AG04450 (cell line): ENCODE measurements at places on chromosomes 16 and 17.

DNA sequence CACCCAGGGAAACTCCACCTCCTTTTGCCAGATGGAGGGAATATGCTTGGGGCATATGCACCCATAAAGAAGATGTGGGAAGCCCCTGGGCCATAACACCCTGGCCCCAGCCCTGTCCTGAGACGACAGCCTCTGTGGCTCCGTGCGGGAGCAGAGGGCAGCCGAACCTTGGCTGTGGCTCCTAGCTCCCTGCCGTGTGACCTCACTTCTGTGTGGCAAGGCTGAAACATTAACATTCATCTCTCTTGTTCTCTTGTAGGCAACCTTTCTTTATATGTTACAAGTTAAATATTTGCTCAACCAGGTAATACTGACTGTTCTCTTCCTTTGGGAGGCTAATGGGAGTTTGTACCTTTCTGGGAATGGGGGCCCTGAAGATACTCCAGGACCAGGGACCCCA lies 17.5 kb downstream of the SLC47A1 start:
- no peak for DNase-seq

- no peak for DNase-seq
Observed at GRCh38 chr17:69477204-69477902, 62.9 kb downstream of the MAP2K6 start.

- no peak for DNase-seq
Observed at GRCh38 chr16:2836646-2837508, 6.8 kb downstream of the ZG16B start.

- no peak for DNase-seq
Observed at GRCh38 chr16:89377453-89377848, 112.9 kb downstream of the ANKRD11 start.

DNA sequence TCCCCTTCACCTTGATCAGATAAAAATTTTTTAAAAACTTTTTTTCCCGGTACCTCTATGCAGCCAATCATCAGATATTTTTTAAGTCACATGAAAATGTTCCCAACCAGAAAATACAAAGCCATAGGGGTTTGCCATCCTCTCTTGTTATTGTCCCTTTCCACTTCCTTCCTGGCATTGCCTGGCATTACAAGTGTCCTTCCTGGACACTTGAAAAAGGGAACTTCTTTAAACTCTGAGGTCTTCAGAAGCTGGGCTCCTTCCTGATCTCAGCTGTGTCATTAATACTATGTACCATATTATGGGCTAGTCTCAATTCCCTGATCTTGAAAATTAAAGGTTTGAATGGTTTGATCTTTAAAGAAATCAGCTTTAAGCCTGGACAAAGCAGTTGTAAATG lies 64.9 kb downstream of the TEX14 start:
- DNase-seq: no peak

GRCh38 chr16:87264634-87265033 lies 52.6 kb downstream of the C16orf95 start:
- no peak for DNase-seq

DNA sequence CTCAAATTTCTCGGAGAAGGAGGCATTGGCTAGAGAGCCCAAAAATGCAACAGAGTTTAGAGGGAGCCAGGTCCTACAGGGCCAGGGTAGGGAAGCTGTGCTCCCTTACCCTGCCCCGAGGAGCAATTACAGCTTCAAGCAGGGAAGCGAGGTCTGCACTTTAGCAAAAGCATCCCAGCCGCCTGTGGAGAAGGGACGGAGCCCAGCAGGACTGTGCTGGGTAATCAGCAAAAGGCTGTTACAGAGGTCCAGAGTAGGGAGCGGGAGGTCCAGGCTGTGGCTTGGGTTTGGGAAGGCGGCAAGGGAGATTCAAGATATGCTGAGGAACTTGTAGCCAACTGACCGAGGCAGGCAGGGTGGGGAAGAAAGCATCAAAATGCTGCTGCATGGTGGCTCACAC lies 162.6 kb downstream of the TMEM132E start:
- no peak for DNase-seq

- no peak for DNase-seq
Observed at GRCh38 chr16:67668495-67669157, 2.0 kb downstream of the C16orf86 start.

DNA sequence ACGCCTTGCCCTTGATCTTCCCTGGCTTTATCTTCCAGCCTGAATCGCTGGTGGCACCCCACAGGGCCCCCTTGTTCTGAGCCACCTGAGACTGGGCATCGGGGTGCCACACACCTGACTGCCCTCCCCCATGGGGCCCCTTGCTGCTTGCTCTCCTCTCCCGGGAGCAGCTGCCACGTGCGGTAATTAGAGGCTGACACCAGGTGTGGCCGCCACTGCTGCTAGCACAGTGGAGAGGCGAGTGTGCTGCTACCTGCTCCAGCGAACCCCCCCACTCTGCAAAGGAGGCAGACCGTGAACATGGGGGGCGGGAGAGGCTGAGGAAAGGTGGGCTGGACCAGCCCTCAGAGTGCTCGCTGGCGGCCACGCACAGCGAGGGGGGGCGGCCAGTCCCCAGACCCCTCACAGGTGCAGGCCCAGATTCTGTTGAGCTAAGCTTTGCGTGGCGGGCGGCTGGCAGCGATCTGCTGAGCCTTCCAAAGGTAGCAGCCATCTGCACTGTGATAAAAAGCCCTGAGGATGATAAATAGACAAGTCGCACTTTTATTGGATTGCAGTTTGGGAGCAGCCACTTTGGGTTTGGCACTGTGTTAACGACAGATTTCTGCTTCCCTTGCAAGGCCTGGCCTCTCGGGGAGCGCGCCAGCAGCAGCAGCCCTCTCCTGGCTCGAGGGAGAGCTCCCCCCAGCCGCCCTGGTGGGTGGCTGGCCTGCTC lies 167.9 kb upstream of the GSE1 start:
- no peak for DNase-seq

- no peak for DNase-seq
Observed at GRCh38 chr17:29574732-29575510, 6.4 kb downstream of the TP53I13 start.

DNA sequence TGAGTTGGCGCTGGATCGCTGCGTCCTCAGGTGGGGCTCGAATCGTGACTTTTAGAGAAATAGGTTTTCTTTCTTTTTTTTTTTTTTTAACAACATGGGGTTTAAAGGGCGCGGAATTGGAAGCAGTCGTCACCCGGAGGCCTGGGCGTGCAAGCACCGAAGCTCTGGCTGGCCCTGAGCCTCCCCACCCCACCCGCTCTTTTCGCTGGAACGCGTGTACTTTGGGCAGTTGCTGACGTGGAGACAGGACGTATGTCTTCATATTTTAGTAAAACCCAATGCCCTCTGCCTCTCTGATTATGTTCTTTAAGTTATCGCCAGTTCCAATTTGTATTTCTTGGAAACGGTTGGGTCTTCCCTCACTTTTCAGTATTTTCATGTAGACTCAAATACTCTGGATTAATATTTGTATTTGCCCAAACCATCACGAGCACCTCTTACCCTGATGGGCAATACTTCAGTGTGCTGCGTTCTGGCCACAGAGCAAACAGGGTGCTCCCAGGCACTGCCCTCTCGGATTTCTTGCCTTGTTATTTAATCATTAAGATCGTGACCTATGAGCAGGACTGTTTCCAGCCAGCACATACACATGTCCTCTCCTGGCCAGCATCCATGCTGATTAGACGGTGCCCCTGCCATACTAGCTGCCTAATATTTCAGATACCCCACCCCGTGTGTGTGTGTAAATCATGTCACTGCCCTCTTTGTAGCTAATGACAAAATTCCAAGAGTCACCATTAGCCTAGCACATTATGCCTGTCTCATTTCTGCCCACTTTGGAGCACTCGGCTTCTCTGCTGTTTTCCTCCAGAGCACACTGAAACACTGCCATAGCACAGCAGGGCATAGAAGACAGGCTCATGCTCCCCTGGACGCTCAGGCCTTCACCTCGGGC lies 805 bp upstream of the C16orf95 start:
- DNase-seq: peak; percentile 24

GRCh38 chr17:75364078-75364477 lies 41.4 kb downstream of the GRB2 start:
- DNase-seq: peak; percentile 48

DNA sequence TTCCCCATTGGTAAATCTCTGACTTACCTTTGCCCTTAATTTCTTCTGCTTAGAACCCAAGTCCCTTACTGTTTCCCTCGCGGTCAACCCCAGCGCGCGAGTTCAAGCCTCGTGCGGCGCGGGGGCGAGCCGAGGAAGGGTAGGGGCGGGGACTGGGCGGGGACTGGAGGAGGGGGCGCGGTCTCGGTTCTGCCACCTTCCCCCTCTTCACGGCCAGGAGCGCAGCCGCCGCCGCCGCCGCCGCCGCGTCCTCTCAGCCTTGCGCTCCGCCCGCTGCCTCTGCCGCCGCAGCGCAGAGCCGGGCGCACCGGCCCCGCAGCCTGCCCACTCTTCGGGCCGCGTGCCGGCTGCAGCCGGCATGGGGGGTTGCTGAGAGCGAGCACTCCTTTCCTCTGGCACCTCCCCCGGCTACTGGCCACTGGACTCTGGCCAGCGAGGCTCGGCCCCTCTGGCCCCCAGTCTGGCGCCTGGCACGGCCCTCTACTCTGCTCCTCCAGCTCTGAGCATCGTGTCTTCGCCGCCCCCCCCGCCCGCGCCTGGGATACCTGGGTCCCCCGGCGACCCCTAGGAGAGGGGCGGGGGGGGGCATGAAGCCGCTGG lies at the start of gene RAPGEFL1:
Gene RAPGEFL1, plus strand, starts transcription at position 196 of the 600 bp plus-strand sequence. Its CDS starts 392 bp downstream, at position 588.
- DNase-seq: no peak

- no peak for DNase-seq
Observed at GRCh38 chr17:61088556-61088955, 311.1 kb upstream of the TBX2 start.

GRCh38 chr17:73228748-73229236 lies 32.9 kb downstream of the CPSF4L start:
- peak; percentile 69 for DNase-seq

GRCh38 chr17:5133311-5133710 lies 17.5 kb downstream of the USP6 start:
- no peak for DNase-seq

DNA sequence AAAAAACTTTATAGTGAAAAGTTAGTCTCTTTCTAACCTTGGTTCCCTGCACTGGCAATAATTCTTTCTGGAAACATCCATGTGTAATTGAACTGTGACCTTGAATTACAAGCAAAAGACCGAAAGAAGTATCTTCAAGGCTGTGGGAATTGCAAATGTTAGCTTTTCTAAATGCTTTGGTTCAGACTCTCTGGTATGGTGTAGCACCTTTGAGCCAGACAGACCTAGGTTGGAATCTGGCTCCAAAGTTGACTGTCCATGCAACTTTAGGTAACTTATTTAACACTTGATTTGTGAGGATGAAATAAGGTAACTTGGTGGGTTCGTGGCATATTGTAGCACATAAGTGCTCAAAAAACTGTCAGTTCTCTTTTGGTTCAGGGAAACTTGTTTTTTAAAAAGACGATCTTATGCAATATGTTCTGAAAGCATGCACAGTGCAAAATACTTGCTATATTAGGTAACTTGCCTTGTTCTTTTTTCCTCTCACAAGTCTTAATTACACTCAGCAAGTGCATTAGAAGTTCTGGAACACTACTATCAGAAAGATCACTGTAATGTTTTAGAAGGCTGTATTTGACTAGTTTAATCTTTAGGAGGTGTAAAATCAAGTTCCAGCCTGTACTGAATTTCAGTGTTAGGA lies 46.3 kb downstream of the TANGO6 start:
- DNase-seq: no peak

GRCh38 chr17:46212634-46213435 lies 19.6 kb upstream of the KANSL1 start:
- DNase-seq: peak; percentile 54

GRCh38 chr17:80633207-80633606 lies 88.6 kb downstream of the RPTOR start:
- no peak for DNase-seq

DNA sequence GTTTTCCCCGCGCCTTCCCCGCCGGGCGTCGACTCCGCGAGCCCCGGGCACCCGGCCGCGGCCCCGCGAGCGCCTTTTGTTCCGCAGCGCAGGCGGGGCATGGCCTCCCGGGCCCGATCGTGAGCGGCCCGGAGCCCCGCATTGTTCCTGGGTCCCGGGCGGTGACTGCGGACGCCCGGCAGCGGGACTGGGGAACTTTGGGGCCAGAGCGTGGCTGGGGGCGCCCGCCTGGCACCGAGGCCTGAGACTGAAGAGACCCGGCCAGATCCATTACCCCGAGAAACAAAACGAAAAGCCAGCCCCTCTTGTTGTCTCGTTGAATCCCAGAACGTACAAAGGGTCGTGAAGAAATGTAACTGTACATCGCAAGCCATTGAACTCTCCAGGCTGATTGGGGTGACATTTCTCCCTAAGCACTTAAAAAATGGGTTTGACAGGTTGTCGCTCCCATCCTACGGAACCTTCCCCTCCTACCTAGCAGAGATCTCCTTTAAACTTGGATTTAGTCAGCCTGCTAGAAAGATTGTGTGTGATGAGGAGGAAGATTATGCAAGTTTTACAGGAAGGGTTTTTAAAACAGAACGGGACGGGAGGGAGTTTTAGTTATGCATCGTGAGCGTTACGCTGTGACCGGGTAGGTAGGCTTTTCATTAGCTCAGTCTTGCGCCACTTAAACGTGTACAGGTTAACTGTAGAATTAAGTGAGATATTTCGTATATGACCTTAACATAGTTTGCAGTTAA lies 825 bp downstream of the METTL9 start:
- no peak for DNase-seq

DNA sequence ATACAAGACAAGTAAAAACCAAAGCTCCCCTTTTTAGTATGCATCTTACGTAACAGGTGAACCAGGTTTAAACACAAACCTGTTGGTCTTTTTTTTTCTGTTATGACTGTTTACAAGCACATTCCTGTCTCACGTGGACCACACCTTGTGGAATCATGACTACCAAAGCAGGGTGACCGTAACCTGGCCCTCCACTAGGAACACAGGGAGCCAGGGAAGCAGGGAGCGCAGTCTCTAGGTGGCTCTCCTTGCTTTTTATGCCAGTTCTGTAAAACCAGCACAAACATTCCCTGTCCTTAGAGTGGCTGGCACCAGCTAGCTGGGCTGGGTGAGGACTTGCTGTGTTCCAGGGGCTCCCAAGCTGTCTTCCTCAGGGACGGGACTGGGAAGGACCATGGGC lies 44.1 kb downstream of the DDX19A start:
- DNase-seq: no peak

DNA sequence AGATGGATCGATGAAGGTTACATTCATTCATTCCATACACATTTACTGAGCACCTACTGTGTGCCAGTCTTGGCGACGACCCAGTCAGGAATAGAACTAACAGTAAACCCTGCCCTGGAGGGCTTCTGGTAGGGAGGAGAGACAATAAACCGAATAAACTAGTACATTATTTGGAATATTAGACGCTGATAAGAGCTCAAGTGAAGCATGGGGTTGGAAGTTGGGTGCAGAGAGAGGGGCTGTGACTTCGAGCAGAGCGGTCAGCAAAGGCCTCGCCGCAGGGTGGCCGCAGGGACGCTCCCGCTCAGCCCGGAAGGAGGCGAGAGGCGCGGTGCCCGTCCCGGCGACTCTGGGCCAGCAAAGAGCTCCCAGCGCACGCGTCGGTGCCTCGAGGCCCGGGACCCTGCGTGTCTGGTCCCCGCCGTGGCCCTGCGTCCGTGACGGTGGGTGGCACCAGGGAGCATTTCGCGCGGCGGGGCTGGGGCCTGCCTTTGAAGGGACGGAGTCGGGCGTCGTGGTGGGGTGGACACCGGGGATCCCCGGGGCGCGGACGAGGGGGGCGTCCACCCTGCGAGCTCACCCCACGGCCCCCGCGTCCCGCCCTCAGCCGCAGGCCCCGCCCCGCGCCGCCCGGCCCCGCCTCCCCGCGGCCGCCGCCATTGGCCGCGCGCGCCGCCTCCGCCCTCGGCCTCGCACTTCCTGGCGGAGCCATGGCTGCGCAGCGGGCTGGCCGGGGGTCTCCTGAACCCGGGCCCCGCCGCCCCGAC lies at the start of gene KLHL36:
Gene KLHL36, plus strand, starts transcription at position 684 of the 767 bp plus-strand sequence. CDS start 2,357 bp downstream, outside the sequence.
- DNase-seq: no peak

- DNase-seq: no peak
Observed at GRCh38 chr17:52158450-52159042, at the start of gene CA10. TSS of gene CA10 (minus strand) at chr17:52158714.

- no peak for DNase-seq
Observed at GRCh38 chr17:45318561-45319230, 1.9 kb upstream of the MAP3K14 start.
